ENCODE measurements at places on chromosomes 5 and 9.
A peak's percentile ranks its signal among the peaks of the same experiment; 100 is the strongest.

GRCh38 chr9:92324431-92324830, 719 bp downstream of the NOL8 start:
- no peak for DNase-seq

DNA sequence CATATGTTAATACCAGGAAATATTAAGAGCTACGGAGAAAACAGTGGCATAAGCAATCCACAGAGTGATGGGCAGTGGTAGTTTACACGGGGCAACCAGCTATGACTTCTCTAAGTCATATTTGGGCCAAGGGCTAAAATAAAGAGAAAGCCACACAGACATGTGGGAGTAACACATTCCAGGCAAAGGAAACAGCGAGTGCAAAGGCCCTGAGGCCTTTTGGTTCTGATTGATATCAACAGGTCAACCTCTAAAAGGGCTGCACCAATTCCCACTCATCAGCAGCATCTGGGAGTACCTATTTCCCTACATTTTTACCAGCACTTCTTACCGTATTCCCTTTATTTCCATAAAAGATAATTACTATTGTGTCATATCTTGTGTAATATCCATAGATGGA, 173.4 kb downstream of the SPOCK1 start:
- DNase-seq: no peak

- peak; percentile 66 for DNase-seq
These were observed 59.8 kb upstream of the POU5F2 start for GRCh38 chr5:93800988-93801811.

GRCh38 chr5:39092581-39093351, 18.6 kb upstream of the RICTOR start:
- DNase-seq: peak; percentile 58

DNA sequence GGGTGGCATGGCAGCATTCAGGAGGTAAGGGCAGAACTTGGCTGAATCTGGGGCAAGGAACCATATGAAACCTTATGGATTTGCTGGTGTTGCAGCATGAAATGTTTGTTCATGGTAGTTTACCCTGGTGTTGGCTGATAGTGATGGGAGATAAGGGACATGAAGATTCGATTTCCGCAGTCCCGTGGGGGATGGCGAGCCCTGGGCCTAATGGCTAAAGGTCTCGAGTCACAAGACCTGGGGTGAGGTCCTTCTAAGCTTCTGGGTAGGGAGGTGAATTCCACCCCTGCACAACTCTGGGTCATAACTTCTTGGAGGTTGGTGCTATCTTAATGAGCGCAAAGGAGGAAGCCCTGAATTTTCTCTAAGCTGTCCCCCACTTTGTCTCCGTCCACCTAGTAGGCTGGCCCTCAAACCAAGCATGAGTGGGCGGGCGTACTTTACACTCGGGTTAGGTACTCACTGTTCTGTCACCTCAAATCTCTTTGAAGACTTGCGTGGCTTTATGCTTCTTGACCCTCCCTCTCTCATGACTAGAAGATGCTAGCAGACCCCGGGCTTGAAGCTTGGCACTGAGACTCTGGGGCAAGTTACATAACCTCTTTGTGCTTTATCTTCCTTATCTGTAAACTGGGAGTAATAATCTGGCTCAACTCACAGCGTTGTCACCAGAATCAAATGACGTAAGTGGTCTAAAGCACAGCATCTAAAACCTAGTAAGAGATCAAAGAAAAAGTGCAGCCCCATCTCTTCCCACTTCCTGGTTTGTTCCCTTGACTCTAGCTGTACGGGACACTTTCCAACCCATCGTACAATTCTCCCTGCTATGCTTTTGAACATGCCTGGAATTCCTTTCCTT, 72.5 kb downstream of the BASP1 start:
- no peak for DNase-seq

DNA sequence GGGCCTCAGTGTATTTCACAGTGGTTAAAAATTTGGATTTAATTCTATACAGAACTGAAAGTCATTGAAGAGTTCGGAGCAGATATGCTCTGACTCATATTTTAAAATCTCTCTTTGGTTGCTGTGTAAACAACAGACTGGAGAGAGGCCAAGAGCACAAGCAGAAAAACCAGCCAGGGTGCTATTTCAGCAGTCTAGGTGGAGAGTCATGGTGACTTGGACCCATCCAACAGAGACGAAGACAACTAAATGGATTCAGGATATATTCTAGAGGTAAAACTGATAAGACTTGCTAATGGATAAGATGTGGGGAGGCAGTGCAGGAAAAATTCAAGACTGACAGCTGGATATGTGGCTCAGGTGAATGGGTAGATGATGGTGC, 168.9 kb downstream of the MAPKAP1 start:
- DNase-seq: peak; percentile 94

DNA sequence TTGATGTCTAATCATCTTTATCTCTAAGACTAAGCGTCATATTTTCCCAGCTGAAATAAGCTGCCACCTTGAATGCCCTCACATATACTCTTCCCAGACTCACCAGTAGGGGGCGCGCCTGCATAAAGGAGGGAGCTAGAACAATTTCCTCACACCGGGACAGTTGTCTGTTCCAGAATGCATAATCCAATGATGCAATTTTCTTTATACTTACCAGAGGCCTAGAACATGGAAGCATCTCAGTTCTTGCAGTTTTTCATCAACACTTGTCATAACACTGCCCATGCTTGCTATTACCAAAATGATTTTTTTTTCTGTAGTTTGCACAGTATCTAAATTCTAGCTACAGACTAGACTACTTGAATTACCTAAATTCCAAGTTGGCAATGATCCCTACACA, 203.9 kb downstream of the FRMD3 start:
- peak; percentile 86 for DNase-seq

GRCh38 chr5:109705596-109705995, 15.9 kb downstream of the MAN2A1 start:
- DNase-seq: peak; percentile 35

GRCh38 chr5:42668254-42668653, 88.4 kb upstream of the CCDC152 start:
- no peak for DNase-seq
